ENCODE measurements at places on chromosomes 1 and 21.

DNA sequence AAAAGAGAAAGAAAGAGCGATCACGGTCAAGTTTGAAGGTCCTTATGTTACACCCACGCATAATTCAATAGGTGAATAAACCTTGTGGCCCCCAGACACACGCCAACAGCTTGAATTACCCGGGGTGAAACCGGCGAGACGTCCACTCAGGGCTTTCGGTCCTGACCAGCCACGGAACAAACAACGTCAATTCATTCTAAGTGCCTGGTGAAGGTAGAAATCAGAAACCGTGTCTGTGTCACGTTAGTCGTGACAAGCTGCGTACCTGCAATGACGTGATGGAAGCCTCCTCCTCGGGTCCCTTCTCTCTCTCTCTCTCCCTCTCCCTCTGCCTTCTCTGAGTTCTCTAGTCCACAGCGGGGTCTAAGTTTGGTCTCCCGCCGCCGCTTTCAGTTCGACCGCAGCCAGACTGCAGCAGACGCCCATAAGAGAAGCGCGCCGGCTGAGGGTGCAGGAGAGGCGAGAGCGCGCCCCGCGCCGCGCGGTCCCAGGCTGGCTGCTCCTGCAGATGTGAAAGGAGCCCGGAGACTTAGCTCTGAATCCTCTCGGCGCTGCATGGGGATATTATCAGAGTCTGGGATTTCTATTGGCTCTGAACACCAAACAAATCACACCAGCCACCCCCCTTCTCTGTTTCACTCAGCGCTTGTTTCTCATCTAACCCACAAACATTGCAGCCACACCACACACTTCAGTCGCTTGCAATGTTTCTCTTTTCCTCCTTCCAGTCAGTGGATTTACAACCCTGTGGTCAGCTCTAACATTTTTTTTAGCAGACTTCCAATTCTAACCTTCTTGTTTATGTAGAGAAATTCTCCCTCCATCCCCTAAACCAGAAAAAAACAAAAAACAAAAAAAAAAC, at the start of gene GREM2:
Gene GREM2 (minus strand): TSS at position 537 of the 862 bp plus-strand sequence. CDS start 118,680 bp downstream, outside the sequence.
- DNase-seq = no peak

GRCh38 chr1:198629610-198630009, 9.2 kb upstream of the PTPRC start:
- no peak for DNase-seq

GRCh38 chr1:65269612-65270011, 39.7 kb upstream of the DNAJC6 start:
- DNase-seq = no peak

GRCh38 chr1:25458541-25459298, 28.0 kb downstream of the MACO1 start:
- no peak for DNase-seq

DNA sequence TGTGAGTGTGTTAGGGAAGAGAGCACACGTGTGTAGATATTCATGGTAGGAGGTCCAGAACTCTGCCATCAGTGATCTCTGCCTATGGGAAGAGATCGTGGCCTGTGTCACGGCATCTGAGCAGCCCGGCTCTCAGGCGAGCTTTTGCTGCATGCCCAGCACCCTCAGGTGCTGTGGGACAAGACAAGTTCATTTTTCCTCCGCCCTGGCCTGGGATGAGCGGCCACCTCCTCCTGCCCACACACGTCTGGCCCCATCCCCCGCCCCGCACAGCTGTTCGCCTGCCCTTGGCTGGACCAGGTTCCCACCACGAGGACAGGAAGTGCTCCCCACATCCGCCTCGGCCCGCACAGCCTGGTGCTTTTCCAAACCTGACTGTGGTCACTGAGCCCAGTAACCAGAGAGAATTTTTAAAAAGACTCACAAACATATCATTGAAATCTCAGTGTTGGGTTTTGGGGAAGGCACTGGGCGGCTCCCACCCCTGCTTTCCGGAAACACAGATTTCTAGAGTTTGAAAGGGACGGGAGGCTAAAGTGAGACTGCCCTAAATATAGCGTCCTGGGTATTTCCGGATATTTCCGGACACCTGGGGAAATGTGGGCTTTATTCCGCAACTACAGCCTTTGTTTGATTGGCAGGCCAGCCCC, 18.0 kb downstream of the BMP8A start:
- no peak for DNase-seq

GRCh38 chr1:225710804-225711203, 57.9 kb upstream of the ENAH start:
- DNase-seq = no peak

DNA sequence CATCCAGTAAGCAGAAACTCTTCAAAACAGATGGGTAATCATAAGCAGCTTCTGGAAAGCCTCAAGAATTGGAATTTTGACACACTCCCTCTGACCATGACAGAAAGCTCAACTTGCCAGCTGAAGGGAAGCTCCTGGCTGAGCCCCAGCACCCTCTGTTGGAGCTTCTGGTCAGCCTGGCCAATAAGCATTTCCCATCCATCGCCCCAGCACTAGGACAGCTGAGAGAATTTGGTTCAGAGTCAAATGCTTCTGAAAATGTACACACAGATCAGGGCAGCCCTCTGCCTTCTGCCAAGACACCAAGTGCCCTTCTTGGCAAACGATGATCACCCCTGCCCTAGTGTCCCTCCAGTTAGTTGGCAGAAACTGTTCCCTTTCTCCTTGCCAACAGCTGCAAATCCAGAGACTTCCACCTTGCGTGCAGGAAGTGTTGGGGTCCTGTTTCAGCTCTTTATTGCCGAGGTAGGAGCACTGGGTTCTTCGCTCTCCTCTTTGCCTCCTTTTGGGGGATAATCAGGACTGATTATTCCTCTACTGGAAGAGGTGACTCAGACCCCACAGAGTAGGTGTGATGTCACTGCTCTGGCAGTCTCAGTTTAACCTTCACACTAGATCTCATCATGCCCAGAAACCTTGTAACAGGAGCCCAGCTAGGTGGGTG, 11.9 kb downstream of the PIGV start:
- peak; percentile 88 for DNase-seq
